Erythroblast (primary cell): ENCODE measurements at places on chromosomes 13 and 19.

DNA sequence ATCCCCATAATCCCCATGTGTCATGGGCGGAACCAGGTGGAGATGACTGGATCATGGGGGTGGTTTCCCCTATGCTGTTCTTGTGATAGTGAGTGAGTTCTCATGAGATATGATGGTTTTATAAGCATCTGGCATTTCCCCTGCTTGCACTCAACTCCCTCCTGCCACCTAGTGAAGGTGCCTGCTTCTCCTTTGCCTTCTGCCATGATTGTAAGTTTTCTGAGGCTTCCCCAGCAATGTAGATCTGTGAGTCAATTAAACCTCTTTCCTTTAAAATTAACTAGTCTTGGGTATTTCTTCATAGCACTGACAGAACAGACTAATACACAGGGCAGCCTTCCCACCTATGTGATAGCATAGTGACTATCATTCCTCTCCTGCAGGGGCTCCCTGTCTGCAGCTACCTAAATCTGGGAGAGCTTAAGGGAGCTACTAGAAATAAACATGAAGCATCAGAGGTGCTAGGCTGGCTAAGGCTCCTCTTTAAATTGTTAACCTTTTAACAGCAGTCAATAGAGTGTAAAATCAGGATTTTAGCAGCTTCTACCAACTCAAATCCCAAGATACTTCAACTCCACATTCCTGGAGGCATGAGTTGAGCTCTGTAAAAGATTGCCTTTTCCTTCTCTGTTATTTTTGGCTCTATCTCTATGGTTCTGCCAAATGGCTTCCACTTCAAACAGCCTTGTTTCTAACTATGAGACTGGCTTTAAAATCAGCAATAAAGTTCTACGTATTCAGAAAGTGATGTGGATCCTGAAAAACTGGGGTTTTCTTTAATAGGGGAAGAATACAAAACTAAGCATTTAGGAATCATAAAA is 112.3 kb downstream of the VWA8 start:
- no peak for DNase-seq

DNA sequence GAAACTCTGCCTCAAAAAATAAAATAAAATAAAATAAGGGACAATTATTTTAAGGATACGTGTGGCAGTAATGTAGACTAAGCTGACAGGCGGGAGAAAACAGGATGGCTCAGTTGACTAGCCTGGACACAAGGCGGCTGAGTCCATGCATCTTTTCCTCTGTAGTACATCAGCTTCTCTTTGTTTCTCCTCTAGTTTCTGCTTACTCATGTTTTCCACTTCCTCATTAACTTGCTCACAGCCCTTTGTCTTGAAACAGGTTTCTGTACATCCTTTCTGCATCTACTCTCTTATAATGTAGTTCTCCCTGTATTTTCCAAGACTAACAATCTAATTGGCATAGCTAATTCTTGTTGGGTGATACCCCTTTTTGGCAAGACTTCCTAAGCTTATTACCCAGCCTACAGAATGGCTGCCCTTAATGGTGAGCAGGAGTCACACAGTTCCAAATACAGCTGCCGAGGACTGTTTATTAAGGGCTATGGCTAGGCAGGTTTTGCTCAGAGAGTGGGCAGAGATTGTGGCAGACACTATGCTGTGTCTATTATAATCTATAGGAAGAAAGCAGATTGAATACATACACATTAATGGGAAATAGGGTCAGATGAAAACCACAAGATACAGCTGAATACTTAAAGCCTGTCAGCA is 58.7 kb upstream of the KLF5 start:
- DNase-seq = no peak

DNA sequence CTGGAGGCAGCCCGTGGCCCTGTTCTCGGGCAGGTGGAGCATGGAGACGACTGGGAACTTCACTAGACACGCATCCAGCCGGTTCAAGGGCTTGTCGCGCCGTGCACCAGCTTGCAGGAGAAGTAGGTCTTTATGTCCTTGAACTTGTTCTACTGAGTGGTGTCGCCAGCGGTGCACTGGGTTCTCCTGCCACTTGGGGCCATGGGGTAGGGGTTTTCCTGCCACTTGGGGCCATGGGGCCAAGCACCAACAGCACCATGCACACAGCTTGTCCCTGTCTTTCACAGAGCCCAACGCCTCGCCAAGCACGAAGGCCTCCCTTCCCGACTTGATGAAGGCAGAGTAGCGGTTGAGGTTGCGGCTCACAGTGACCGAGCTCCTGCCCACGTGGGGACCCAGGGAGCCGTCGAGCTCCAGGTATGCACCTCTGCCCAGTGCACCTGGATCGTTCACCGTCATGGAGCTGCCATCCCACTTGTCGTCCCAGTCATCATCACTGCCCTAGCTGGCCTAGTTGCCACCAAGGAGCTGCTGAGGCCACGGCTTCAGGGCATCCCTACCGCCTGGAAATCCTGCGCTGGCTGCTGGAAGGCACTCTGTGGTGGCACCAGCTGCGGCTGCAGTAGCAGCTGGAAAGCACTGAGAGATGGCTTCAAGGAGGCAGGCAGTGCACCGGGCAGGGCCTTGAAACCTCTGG is 40.5 kb upstream of the TPM4 start:
- no peak for DNase-seq

DNA sequence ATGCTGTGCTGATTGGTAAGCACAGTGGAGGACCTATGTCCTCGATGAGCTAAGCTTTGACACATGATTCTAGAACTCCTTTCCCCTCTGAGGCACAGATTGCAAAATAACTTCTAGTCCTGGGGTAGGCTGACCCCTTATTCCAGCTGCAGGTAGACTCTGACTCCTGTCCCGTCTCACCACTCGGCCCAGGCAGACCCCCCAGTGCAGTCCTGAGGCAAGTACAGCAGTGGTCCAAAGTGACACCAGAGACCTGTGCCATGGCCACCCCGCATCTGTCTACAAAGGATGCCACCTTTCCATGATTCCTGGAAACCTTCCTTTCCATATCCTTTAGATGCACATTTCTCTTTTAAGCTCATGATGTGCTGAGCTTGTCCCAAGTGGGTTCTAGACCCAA is 482.5 kb downstream of the ZNF536 start:
- no peak for DNase-seq

GRCh38 chr19:16324384-16325160 is at the start of gene KLF2:
KLF2 (plus strand) TSS chr19:16324826; CDS start chr19:16324924, 98 bp downstream.
- peak; percentile 64 for DNase-seq

DNA sequence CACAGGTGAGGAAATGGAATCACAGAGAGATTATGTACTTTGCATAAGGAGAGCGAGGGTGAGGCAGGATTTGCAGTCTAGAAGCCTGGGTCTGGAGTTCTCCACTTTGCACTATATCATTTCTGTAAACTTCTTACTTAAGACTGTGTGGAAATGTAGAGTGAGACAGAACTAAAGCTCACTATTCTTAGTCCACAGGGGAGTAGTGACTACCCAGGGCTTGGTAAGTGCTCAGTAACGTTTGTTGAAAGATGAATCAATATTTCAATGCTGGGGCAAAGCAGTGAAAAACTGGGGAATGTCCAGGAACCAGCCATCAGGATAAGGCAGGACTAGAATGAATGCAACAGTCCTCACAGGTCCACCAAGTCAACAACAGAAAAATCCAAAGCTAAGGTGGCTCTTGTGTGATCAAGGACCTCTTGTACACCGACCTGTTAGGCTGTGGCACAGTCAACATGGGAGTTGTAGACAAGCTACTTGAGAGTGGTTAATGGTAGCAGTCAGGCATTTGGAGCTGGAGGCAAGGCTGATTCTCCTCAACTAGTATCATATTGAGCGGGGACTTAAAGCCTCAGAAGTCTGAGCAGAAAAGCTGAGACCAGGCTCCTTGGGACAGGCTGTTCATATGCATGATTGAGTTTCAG is 929 bp upstream of the TNFSF13B start:
- no peak for DNase-seq

DNA sequence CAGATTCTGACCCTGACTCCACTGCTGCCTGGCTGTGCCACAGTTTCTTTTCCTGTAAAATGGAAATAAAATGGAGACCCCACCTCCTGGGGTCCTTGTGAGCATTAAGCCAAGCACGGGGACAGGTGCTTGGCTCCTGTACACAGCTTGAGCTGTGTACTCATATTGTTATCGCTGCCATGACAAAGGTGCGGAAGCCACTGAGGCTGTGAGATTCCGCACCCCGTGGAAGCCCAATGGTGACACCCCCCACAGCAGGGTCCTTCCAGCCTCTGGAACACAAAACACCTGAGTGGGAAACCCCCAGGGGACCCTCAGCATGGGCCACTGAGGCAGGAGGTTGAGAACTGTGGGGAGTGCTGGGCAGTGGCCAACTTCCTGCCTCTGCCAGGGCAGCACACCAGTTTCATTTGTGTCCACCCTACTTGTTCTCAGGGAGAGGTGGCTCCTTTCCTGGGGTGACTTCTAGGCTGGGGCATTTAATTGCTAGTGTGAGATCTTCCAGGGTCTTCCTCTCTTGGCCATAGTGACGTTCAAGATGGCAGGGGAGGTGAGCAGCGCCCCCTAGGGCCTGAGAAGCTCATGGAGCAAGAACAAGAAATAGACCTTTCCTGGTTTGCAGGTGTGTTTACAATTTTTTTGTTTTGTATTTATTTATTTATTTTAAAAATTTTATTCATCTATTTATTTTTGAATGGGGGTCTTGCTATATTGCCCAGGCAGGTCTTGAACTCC is 5.4 kb upstream of the JSRP1 start:
- DNase-seq = peak; percentile 62

DNA sequence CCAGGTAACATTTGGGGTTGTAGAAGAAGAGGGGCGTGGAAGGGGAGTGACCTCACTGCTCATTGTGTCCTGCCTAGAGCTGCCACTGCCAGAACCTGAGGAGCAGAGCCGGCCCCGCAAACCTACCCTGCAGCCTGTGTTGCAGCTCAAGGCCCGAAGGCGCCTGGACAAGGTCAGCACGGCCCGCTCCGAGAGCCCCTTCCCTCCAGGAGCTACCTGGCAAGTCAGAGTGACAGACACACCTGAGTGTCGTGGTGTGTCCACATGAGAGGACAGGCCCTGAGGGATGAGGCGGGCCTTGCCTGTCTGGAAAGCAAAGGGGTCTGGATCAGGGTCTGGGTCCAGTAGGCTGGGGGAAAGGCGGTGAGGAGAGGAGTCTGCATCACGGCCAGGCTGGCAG is 6.8 kb downstream of the KMT2B start:
- DNase-seq = no peak

- no peak for DNase-seq
These were observed 9.1 kb upstream of the MCF2L start for GRCh38 chr13:112959701-112960542.

DNA sequence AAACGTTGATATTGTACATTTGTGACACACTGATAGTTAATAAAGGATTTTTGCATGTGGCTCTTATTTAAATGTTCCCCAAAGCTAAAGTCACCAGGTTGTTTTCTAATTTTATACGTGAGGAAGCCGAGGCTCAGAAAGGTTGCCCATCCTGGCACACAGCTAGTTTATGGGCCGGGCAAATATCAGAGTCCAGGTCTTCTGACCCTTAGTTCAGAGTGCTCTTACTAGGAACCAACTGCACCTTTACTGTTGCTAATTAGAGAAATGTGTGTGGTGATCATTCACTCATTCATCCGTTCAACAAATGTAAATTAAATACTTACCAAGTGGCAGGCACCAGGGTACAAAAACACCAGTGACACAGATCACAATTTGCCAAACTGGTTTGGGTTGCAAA is 46.3 kb upstream of the RGCC start:
- no peak for DNase-seq

DNA sequence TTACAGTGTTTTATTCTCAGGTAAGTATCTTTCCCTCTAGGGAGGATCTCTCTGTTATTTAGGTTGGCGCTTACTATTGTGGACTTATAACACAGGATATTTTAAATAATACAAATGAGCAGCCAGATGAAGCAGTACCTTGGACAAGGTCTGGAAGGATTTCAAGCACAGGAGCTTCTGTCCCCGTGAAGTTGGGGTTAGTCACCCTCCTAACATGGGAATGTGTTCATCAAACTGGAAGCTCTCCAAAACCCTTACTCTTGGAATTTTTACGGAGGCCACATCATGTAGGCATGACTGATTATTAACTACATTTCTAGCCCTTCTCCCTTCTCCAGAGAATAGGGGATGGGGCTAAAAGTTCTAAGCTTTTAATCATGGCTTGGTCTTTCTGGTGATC is 38.3 kb upstream of the SPRY2 start:
- no peak for DNase-seq

DNA sequence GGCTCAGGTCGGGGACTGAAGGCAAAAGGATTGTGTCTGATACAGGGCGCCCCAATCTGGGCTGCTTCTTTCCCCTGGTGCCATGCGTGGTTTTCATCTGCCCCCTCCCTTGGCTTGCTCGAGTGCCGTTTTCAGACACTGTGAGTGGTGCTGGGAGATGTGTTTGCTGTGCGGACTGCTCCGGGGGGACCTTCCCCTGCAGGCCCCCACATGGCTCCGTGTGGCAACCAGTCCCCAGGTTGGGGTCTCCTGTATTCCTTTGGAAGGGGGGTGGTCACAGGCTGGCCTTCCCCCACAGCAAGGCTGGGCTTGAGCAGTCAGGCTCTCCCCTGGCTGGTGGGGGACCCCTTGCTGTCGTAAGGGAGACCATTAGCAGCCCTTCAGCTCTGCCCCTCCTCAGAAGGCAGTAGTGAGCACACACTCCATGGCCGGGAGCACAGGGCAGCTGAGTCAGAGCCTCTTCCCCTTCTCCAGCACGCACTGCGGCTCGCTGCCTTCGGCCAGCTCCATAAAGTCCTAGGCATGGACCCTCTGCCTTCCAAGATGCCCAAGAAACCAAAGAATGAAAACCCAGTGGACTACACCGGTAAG is 20.6 kb upstream of the QTRT1 start:
- no peak for DNase-seq

DNA sequence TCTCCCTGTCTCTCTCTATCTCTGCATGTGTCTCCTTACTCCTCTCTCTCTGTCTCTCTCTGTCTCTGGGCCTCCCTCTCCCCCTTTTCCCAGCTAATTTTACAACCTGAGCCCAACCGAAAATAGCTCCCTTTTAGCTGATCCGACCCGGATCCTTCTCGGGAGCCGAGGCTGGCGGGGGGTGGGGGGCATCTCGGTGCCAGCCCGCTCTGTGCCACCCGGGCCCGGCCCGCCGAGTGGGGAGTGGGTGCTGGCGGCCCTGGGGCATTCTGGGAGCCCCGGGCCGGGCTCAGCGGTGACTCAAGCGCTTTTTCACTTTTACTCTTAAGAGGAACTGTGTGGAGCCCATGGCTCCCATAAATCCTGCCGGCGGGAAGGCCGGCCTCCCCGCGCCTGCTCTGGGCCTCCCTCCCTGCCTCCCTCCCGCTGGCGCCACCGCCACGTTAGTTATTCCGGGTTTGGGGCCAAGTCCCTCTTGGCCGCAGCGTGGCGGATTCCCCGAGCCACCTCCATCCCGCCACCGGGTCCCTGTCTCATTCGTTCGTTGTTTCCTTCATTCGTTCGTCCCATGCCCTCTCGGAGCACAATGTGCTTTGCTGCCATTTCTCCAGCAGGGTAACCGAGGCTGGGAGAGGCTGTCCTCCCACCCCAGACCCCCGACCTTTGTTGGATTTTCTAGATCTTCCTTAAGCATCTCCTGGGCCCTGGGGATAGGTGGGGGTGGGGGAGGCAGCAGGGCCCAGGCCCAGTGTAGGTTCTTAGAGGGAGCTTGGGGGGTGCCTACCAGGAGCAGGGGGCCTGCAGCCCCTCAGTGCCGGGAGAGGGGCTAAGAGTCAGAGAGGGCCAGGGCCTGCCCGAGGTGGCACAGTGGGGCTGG is 3.2 kb downstream of the NFIC start:
- DNase-seq = no peak
